ENCODE measurements at places on chromosomes 6 and 20. TPM values are rescaled to one million over a fixed set of nuclear protein-coding genes. Genes with fewer than 3 reads are reported as not detected.

KHDC3L gene
- not detected for total RNA-seq

ATF6B gene
- 29.1 TPM for total RNA-seq

BCAS1 gene
- total RNA-seq: not detected

HLA-DQB1 gene
- 2.0 TPM for total RNA-seq

PDSS2 gene
- 19.7 TPM for total RNA-seq

TXLNB gene
- total RNA-seq: 137 TPM

SLC17A1 gene
- total RNA-seq: not detected

RSPO4 gene
- not detected for total RNA-seq

IYD gene
- total RNA-seq: not detected

MYT1 gene
- 0.11 TPM for total RNA-seq

SDHAF4 gene
- 17.7 TPM for total RNA-seq

GHRH gene
- total RNA-seq: 0.93 TPM

SLC17A4 gene
- not detected for total RNA-seq

FAM162B gene
- total RNA-seq: 3.5 TPM

TRIM10 gene
- total RNA-seq: not detected

SLC13A3 gene
- total RNA-seq: 0.30 TPM

WFDC12 gene
- total RNA-seq: not detected

LIME1 gene
- total RNA-seq: 3.4 TPM

CLPSL2 gene
- not detected for total RNA-seq

TINAG gene
- 0.41 TPM for total RNA-seq

PLN gene
- total RNA-seq: 2,329 TPM

LZTS3 gene
- 13.4 TPM for total RNA-seq

ZNF343 gene
- 6.3 TPM for total RNA-seq

ECT2L gene
- 1.6 TPM for total RNA-seq

ARMH2 gene
- not detected for total RNA-seq

FIG4 gene
- total RNA-seq: 8.0 TPM

MCHR2 gene
- total RNA-seq: not detected

LGSN gene
- not detected for total RNA-seq

FGD2 gene
- 6.0 TPM for total RNA-seq

AKAP12 gene
- total RNA-seq: 13.1 TPM

TMC2 gene
- not detected for total RNA-seq

CD40 gene
- 6.8 TPM for total RNA-seq

SLC22A16 gene
- not detected for total RNA-seq

RAB22A gene
- 6.6 TPM for total RNA-seq

NKAPL gene
- 4.5 TPM for total RNA-seq

CSNK2B gene
- 105 TPM for total RNA-seq

LPIN3 gene
- total RNA-seq: 19.9 TPM

HLA-DQB2 gene
- 1.9 TPM for total RNA-seq

SUMO4 gene
- total RNA-seq: 0.27 TPM

ARHGAP40 gene
- total RNA-seq: not detected

ADGRF1 gene
- total RNA-seq: not detected

ANKEF1 gene
- 1.3 TPM for total RNA-seq

RPP21 gene
- total RNA-seq: 25.7 TPM

DLK2 gene
- 3.3 TPM for total RNA-seq

ABRACL gene
- total RNA-seq: 4.3 TPM

L3MBTL3 gene
- total RNA-seq: 3.2 TPM

All from left ventricle myocardium inferior (tissue), 1 donor.